Large intestine (tissue), 12 donors: ENCODE measurements at places on chromosomes 1 and 21. TPM values are rescaled to one million over a fixed set of nuclear protein-coding genes. Genes with fewer than 3 reads are reported as not detected.

The CD247 gene
- polyA plus RNA-seq, result 7.4 TPM

The OR6K6 gene
- polyA plus RNA-seq, result not detected

The PKLR gene
- 55.6 TPM for polyA plus RNA-seq

- no peak for DNase-seq
These were observed 99.1 kb downstream of the CLEC20A start for GRCh38 chr1:178397678-178398077.

- no peak for DNase-seq
These were observed 13.8 kb downstream of the CLDN17 start for GRCh38 chr21:30152792-30153191.

- no peak for DNase-seq
These were observed 9.2 kb upstream of the SNAPIN start for GRCh38 chr1:153649137-153649862.

- peak; percentile 73 for DNase-seq
These were observed 217.5 kb downstream of the LRRIQ3 start for GRCh38 chr1:73980324-73981040.

DNA sequence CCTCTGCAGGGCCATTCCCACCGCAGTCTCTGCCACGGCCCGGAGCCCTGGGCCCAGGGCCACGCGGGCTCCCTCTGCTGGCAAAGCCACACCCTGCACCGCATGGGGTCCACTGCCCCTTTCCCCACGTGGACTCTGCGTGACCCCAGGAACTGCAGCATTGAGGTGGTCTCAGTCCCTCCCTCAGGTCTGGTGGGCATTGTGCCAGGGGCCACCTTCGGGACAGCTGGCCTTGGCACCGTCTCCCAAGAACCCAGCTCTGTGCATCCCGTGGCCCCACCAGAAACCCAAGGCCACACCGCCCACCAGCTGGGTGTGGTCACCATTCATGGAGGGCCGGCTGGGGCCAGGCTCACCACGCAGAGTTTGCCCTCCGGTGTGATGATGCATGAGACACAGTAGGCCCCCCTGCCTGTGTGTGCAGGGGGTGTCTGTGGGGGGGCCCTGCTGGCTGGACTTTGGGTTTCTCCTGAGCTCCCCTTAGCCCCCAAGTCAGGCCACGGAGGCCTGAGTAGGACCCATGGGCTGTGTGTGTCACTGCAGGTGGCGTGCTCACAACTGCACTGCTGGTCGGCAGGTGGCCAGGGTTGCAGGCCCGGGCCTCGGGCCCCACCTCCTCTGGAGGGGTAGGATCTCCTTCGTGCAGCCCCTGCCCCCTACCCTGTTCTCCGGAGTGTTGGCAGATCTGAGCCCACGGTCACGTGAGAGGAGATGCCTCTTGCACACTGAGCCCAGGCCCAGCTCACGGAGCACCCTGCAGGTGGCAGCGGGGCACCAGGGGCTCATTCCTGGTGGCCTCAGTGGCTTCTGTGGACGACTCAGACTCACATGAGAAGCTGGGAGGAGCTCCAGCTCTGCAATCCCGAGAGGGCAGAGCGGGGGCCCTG is 5.8 kb downstream of the VWA1 start:
- DNase-seq, result no peak

GRCh38 chr1:185561629-185562028 is 172.6 kb upstream of the HMCN1 start:
- DNase-seq, result no peak

- DNase-seq, result no peak
These were observed 262.2 kb upstream of the POU3F1 start for GRCh38 chr1:38308780-38309179.

DNA sequence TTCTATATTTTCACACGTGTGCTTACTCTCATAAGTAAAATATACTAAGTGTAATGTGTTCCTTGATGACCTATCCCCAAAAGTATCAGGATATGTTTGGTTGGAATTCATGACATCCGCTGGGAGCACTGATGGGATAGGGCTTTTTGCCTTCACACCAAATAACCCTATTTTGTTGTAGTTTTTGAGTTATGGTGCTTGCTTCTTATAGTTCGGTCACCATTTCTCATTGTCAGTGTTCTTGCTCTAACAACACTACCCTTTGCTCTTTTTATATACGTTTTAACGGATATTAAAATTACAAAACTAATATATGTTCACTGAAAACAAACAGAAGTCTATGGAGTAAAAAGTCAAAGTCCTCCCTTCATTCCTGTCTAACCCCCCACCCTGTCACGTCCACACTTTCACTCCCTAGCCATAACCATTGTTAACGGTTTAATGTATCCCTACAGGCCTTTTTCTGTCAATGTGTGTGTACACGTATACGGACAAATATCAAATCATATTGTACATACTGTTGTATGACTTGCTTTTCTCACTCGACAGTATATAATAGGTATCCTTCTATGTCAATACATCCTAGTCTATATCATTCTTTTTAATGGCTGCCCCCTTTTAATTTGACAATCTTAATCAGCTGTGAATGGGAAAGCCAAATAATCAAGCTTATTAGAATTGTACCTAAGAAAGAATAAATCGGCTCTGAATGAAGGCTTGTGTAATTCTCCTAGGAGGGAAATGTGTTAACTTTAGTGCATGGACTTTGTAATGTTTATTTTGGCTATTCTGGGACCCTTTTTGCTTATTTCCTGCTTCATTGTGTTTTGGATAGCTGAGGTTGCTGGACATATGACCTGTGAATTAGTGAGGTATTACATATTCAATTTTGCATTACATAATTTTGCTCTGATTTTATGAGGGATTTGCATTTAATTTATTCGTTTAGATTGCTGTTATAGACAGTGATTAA is 3.5 kb upstream of the RNF220 start:
- DNase-seq, result no peak

GRCh38 chr1:83006271-83006670 is 992.7 kb downstream of the TTLL7 start:
- no peak for DNase-seq

- no peak for DNase-seq
These were observed 48.8 kb upstream of the DARS2 start for GRCh38 chr1:173775578-173776226.
